ENCODE measurements at places on chromosomes 16 and 17.

- peak; percentile 55 for DNase-seq
Measured at GRCh38 chr16:11619327-11619851, 32.7 kb upstream of the LITAF start.

GRCh38 chr17:47275245-47275984 is 21.8 kb downstream of the ITGB3 start:
- no peak for DNase-seq

GRCh38 chr17:64260886-64261285 is 2.2 kb downstream of the TEX2 start:
- DNase-seq, result peak; percentile 11

GRCh38 chr16:89621698-89622409 is 8.4 kb downstream of the DPEP1 start:
- DNase-seq, result no peak

DNA sequence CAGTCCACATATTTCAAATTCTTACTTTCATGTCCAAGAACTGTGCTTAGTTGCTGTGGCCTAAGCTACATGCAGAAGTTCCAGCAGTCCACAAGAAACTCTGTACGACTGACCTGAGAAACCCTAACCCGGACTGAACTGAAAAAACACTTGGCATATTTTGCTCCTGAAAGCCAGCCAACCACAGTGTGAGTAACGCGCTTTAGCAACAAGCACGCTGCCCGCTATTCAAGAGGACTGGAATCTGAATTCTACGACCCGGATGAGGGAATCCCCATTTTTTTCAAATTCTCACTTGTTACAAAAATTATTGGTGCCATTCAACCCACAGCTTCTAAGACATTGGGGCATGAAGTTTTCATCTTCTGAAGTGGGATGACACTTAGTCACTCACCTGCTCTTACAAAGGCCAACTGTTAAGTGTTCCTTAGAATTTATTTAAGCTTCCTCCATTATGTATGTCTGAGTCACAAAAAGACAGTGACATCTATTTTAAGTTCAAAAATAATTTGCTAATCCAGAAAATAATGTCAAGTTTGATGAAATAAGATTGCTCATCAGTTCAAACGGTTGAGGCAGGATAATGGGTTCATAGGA is 78.7 kb downstream of the CDYL2 start:
- no peak for DNase-seq

GRCh38 chr16:24838554-24839266 is 7.1 kb upstream of the SLC5A11 start:
- DNase-seq, result peak; percentile 42

GRCh38 chr17:36055921-36056520 is 8.1 kb upstream of the CCL18 start:
- DNase-seq, result no peak

GRCh38 chr17:29066606-29067005 is 23.7 kb downstream of the PIPOX start:
- DNase-seq, result no peak

GRCh38 chr16:2990891-2991290 is 10.6 kb upstream of the PKMYT1 start:
- DNase-seq, result no peak

DNA sequence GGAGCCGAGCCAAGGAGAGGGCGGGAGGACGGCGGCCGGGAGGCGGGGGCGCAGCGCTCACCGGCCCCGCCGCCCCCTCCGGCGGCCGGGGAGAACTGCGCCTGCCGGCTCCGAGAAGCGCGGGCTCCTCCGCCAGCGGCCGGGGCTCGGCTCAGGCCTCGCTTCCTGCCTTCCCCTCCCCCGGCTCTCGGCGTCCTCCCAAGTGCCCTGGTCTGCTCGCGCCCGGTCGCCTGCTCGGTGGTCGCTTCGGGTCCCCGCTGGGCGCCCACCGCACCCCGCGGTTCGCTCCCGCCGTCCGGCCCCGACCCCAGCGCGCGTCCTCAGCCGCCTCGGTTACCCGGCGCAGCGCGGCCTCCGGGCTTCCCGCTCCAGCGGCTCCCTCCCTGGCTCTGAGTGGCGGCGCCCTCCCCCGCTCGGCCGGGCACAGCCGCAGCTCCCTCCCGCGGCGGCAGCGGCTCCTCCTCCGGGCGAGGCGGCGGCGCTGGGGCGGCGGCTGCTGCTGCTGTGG is 313 bp downstream of the UBTF start:
- peak; percentile 22 for DNase-seq

GRCh38 chr16:84864326-84864955 is 44.7 kb downstream of the CRISPLD2 start:
- no peak for DNase-seq
